ENCODE measurements at places on chromosomes 11 and 22. TPM values are rescaled to one million over a fixed set of nuclear protein-coding genes. Genes with fewer than 3 reads are reported as not detected.

The OR5P2 gene
- not detected for total RNA-seq

The DLAT gene
- 30.8 TPM for total RNA-seq

The SCGB1A1 gene
- not detected for total RNA-seq

The PRPF19 gene
- total RNA-seq, result 183 TPM

The HTR3A gene
- not detected for total RNA-seq

The RAB38 gene
- 1.0 TPM for total RNA-seq

The HPX gene
- total RNA-seq, result 0.83 TPM

The SGSM1 gene
- 0.33 TPM for total RNA-seq
